ENCODE measurements at places on chromosomes 16 and 17.

DNA sequence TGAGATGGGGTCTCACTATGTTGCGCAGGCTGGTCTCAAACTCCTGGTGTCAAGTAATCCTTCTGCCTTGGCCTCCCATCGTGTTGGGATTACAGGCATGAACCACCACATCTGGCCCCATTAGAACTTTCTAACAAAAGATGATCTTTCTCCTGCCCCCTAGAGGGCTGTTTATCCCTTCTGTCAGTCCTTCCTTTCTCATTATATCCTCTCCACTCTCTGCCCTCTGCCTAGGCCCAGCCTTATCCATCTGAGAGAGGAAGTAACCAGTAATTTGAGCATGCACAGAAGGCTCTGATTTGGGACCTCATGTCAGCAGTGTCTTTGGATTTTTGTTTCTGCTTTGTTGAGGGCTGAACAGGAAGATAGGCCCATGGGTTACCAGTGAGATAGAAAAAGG, 4.4 kb upstream of the DHX40 start:
- no peak for DNase-seq

GRCh38 chr17:73205459-73205961, 12.7 kb downstream of the COG1 start:
- DNase-seq = no peak

DNA sequence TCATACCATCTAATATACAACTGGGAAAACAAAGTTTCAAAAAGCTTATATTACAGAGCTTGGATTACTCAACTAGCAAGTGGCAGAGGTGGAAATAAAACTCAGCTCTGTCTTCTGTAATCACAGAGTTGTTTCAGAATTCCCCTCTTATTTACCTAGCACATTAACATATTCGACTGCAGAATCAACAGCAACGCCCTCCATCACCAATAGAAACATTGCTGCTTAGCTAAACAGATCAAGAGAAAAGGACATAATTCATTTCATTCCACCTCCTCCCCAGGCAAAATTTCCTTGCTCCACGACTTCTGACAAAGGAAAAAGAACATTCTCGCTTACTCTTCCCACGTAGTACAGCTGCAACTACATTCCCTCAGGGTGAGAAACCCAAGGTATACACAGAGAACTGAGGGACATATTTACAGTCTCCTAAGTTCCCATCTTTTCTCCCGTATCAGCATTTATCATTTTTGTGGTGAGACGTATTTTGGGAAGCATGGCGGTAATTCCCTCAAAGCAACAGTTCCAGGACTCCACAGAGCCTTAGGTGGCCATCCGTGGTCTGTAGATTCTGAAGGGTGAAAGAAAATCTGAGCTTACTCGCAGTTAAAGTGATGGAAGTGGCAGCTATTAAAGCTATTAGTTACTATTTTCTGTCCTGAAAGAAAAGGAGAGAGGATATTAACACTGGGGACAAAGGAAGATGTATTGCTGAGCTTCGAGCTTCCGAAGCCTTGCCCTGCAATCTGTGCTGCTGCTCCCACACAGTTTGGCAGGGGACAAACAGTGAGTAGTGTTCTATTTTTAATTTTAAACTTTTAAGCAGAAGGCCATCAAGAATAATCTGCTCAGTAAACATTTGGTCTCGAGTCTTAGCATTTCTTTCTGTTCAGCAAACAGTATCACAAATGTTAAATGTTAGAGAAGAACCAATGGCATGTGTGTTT, 1296.2 kb downstream of the CDH8 start:
- DNase-seq = no peak

DNA sequence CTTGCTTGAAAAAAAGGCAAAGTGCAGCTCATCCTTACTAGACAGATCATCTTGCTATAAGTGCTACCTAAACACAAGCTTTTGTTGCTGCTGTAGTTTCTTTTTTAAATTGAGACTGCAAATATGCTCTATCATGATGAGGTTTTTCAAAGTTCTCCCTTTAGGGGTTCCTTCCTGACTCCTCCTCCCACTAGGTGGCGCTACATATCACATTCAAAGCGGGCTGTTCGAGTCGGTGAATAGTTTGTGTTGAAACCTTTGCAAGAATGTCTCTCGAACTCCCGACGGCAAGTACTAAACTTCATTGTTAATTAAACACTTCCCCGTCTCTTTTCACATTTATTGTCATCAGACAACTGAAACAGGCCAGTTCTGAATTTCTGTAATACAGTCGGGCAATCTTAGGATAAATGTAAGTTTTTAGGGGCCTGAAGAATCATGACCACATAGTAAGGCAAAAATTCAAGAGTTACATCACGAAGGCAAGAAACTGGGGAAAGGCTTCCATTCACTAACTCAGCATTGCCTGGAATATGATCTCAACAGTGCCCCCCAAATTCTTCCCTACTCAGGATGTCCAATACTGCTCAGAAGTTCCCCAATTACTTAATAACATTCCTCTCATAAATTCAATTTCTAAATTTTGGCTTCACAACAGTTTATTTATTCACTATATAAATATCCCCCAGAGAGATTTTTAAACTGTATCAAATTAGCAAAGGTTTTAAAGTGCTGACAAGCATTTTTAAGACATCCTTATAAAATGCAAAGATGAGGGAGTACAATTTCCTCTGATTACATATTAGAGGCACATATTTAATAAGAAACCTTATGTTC, 6.7 kb downstream of the HS3ST3A1 start:
- peak; percentile 87 for DNase-seq

DNA sequence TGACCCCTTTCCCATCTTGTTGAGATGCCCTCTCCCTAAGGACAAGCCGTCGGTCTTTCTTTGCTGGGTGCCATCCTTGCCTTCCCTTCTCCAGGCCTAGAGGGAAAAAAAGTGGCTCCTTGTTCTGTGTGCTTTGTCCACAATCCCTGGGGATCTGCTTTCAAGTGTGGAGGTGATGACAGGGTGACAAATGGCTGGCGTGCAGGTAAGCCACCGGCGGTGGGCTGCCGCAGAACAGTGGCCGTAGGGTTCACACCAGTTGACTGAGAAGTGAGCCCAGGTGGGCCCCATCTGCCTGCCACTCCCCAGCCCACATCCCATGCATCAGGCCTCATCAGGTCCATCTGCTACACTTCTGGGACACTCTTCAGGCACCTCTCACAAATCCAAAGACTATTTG, 11.4 kb upstream of the CALB2 start:
- no peak for DNase-seq

Measured in stimulated activated CD4-positive, alpha-beta T cell treated with anti-CD3 and anti-CD28 coated beads, Interleukin-4, amount 100 ng/mL, for 24 hours (primary cell).